ENCODE measurements at places on chromosomes 5 and 9.

DNA sequence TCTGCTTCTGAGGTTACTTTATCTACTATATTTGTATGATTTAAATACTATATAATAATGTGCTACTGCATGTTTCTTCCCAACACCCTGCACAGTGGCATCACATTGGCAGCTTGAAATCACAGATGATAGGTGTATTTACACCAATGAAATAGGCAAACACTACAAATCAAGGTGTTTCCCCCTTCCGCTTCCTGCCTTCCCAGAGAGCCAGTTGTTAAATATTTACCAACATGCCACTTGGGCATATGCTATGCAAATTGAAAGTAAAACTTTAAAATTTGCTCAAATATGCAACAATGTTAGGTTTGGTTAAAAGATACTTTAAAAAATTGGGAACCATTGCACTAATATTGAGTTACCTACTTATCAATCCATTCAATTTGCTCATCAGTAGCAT lies 58.2 kb upstream of the SMARCA2 start:
- no peak for DNase-seq

- DNase-seq: no peak
Observed at GRCh38 chr9:115135821-115136778, 18.1 kb upstream of the TNC start.

DNA sequence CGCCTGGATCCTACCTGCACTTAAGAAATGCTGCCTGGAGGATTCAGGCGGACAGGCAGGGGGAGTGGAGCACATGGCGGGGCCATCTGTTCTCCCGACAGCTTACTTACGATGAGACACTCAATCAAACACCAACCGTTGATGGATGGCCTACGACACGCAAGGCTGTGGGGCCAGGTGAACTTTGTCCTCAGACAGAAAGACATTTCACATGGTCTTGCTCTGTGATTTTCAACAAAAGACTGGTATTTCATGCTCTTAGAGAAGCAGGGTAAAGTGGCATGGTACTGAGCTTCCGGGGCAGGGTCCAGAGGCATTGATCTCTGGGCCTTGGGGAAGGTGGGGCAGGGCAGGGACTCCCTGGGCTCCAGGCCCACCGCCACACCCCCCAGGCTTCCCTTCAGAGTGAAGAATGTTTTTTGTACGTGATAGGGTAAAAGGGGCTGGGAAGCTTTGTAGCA lies 9.1 kb upstream of the OLFM1 start:
- DNase-seq: no peak

DNA sequence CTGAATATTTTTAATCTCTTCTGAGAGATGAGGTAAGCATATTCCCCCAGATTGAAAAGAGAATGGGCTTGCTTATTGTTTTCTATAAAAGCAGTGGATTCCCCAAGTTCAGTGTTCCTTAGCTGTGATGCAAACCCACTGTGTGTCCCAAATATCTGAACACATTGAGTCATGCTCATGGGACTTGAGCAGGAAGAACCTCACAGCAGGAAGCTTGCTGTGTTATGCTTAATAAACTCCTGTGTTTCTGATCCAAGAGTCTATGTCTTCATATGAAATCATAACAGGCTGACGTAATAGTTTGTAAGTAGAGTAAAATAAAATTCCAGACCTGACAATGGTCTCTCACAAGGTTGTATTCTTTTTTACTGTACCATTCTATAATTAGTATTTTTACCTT lies 24.8 kb upstream of the LOX start:
- no peak for DNase-seq

GRCh38 chr5:158861366-158861765 lies 238.3 kb downstream of the EBF1 start:
- no peak for DNase-seq

- no peak for DNase-seq
Observed at GRCh38 chr5:117776977-117777376, 1202.4 kb upstream of the SEMA6A start.

Measured in activated T-helper 1 cell treated with anti-CD3 and anti-CD28 coated beads, Interleukin-2, amount 50 U/mL, for 16 hours (primary cell).